ENCODE measurements at places on chromosomes 1 and 21. TPM values are rescaled to one million over a fixed set of nuclear protein-coding genes. Genes with fewer than 3 reads are reported as not detected.

Gene SLFNL1
- 0.37 TPM for total RNA-seq

Gene PIGR
- total RNA-seq: 0.16 TPM

Gene ASCL5
- not detected for total RNA-seq

Gene UMODL1
- not detected for total RNA-seq

Gene CCDC190
- total RNA-seq: not detected

Gene DOP1B
- total RNA-seq: 7.0 TPM

Gene PPT1
- total RNA-seq: 51.7 TPM
